ENCODE measurements at places on chromosomes 1 and 21.

DNA sequence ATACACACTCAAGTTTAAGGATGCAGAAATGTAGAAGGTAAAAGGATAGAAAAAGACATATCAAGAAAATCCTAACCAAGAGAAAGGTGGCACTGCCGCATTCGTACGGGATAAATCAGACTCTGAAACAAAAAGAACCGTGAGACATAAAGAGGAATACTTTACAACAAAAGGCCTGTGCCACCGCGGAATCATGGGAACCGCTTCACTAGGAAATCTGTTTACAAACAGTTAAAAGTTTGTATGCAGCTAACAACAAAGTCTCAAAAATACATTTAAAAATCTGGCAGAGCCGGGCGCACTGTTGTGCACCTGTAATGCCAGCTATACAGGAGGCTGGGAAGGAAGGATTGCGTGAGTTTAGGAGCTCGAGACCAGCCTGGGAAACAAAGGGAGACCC lies 8.1 kb downstream of the WRAP73 start:
- DNase-seq = no peak

GRCh38 chr1:49630156-49630555 lies 393.6 kb downstream of the AGBL4 start:
- no peak for DNase-seq

DNA sequence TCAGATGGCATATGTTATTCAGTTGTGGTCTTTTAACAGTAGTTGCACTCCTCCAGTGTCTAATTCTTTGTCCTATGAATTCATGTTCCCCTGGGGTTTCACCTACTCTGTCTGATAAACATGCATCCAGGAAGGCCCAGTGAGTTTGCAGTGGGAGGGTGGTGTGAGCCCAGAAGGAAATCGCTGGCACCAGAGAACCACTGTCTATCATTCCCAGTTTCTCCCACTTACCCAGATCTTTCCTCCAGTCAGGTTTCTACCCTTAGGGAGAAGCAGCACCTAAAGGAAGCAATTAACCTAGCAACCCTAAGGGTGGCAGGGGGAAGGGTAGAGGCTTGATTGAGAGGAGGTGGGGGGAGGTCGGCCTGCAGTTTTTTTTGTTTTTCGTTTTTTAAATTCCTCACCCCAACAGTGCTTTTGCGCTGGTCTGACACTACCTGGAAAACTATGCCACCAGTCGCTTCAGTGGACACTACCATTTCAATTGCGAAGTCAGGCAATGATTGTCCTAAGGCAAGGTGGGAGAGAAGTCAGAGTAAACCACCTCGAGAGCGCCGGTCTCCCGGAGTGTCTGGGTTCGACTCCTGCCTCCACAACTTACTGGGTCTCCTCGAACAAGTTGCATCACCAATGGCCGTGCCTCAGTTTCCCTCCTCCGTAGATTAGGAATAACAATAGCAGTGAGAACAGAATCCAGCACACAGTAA lies 766 bp upstream of the SLC44A3 start:
- no peak for DNase-seq

- no peak for DNase-seq
Measured at GRCh38 chr1:31755197-31755611, 8.9 kb downstream of the ADGRB2 start.

DNA sequence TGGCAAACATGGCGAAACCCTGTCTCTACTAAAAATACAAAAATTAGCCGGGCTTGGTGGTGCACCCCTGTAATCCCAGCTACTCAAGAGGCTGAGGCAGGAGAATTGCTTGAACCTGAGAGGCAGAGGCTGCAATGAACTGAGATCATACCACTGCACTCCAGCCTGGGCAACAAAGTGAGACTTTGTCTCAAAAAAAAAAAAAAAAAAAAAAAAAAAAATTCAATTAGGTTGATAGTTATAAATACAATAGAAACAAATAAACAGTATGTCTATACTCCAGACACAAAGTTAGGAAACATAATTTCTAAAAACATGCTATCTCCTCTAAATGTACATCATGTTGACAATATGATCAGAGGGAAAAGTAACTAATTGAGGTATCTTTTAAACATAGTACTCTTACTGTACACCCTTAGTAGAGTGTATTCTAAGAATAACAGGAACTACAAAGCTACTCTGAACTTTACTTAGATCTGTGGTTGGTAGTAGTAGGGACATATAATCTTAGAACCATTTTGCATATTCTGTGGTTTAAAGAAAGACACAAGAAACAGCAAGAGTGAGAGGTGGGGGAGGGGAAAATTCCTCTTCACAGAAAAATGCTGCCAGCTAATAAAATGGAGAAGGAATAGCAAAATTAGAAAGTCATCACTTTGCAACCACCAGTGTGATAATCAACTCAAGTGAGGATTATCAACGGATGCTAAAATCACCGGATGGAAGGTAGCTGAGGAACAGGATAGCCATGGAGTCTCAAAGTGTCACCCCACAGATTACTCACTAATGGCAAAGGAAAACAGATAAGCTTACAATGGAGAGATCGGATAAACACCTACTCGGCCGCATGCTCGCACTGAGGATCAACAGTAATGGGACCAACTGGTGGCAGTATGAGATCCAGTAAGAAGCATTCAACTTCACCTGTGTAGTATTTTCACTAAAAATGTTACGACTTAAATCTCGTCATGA lies 35.0 kb downstream of the MTOR start:
- DNase-seq = no peak

GRCh38 chr1:8866173-8866791 lies 12.2 kb downstream of the ENO1 start:
- no peak for DNase-seq

DNA sequence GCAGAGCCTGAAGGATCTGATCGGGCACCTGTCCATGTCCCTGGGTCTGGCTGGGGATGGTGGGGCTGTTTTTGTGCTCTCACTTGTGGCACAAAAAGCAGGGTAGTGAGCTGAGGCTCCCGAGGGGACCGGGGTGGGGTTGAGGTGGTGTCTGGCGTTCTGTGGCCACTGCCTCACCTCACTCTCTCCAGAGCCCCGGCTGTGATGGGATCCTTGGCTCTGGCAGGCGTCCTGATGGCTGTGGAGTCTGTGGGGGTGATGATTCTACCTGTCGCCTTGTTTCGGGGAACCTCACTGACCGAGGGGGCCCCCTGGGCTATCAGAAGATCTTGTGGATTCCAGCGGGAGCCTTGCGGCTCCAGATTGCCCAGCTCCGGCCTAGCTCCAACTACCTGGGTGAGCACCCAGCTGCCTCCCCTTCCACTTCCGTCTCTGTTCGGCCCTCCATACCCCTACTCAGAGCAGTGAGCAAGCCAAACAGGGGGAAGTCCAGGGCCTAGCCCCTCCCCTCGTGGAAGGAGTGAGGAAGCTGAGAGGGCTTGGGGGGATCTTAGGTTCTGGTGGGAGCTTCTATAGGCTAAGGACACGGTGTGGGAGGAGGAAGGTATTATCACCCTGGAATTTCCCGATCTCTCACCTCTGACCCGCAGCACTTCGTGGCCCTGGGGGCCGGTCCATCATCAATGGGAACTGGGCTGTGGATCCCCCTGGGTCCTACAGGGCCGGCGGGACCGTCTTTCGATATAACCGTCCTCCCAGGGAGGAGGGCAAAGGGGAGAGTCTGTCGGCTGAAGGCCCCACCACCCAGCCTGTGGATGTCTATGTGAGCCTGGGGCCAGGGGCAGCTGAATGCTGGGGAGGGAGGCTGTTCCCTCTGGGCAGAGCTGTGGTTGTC lies 7.0 kb downstream of the ADAMTSL4 start:
- no peak for DNase-seq

- no peak for DNase-seq
Measured at GRCh38 chr21:26939601-26940111, 27.2 kb downstream of the ADAMTS5 start.

- DNase-seq = no peak
Measured at GRCh38 chr1:66752000-66752592, at the start of gene DYNLT5. TSS of gene DYNLT5 (plus strand) at chr1:66752459. CDS start at chr1:66754659, 2,200 bp downstream.

- no peak for DNase-seq
Measured at GRCh38 chr21:31682620-31683019, 23.1 kb downstream of the SOD1 start.

GRCh38 chr1:190226006-190226405 lies 251.7 kb downstream of the BRINP3 start:
- no peak for DNase-seq

GRCh38 chr1:69940816-69941215 lies 264.6 kb downstream of the LRRC40 start:
- DNase-seq = no peak

DNA sequence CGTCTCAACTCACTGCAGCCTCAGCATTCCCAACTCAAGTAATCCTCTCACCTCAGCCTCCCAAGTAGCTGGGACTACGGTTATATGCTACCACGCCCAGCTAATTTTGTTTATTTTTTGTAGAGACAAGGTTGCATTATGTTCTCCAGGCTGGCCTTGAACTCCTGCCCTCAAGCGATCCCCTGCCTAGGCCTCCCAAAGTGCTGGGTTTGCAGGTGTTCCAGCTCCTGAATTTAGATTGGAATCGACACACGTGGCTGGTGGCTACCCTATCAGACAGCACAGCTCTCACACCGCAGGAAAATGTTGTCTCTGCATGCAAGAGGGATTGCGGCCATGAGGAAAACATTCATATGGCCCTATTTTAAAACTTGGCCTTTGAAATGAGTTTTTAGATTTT lies 76.7 kb upstream of the GALNT2 start:
- DNase-seq = no peak

DNA sequence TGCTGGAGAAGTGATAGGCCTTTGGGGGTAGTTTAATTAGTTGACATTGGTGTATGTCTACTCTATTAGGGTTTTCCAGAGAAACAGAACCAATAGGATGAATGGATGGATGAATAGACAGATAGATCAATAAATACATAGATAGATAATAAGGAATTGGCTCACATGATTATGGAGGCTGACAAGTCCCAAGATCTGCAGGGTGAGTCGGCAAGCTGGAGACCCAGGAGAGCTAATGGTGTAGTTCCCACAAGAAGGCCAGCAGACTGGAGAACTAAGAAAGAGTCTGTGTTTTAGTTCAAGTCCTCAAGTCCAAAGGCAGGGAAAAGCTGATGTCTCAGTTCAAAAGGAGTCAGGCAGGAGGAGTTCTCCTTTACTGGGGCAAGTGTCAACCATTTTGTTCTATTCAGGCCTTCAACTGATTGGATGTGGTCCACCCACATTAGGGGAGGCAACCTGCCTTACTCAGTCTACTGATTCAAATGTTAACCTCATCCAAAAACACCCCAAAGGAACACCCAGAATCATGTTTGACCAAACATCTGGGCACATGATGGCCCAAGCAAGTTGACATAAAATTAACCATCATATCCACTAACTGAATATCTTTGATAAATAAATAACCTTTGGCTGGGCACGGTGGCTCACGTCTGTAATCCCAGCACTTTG lies 4.5 kb upstream of the SDE2 start:
- no peak for DNase-seq

DNA sequence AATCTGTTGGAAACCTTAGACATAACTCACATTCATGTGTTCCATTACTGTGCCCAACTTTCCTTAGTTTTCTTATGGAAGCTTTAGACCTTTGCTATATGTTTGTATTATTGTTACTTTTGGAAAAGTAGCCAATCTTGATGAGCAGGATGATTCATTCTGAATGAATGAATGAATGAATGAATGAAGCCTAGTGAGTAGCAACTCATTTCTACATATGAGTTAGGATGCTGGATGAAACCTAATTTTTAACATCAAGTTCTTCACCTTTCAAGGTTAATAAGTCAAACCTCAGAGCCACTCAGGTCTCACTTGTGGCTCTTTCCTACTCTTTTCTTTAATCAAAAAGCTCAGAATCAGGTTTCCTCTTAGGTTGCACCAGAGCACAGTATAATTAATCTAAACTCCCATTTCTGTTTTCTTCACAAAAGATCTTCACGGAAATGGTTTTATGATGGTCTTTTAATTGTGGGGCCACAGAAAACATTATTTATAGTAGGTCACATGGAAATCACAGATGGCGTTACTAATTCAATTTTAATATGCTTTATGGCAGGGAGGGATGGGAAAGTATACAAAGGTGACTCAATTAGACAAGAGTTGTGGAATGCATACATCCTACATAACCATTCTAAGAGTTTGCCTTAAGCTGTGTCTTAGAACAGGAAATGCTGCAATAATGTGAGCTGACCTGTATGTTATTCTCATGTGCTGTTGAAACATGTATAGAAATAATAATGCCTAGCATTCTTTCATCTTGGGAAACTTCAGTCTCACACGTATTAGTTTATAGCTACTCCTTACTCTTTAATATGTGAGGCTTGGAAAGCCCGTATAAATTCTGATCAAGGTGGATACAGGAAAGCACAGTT lies 4.5 kb upstream of the DDX59 start:
- no peak for DNase-seq

DNA sequence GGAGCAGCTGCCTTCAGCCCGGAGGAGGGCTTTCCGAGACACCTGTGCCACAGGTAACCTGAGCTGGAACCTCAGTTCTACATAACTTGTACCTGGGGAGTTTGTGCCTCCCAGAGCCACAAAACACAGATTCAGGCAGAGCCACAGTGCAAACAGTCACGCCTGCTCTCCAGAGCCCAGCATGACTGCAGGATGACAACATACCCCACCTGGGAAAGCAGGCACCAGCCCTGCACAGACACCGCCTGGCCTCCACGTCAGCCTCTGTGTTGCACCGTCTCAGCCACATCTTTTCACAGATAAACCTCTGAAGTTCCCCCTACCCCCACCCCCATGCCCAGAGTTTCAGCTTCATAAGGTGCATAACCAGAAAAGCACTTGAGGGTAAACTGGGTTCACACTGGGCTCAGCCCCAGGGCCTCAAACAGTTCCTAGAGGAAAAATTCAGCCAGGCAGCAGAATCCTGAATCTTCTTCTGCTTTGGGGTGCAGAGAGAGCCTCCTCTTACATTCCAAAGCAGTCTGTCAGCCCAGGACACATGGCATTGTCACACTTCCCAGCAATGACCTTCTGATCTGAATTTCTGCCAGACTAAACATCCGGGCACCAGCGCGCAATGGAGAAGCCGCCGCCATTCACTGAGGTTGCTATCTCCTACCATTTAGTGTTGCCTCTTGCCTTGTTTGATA lies 229.5 kb downstream of the TOMM20 start:
- no peak for DNase-seq

- no peak for DNase-seq
Measured at GRCh38 chr21:35216996-35217395, 167.9 kb upstream of the RUNX1 start.

DNA sequence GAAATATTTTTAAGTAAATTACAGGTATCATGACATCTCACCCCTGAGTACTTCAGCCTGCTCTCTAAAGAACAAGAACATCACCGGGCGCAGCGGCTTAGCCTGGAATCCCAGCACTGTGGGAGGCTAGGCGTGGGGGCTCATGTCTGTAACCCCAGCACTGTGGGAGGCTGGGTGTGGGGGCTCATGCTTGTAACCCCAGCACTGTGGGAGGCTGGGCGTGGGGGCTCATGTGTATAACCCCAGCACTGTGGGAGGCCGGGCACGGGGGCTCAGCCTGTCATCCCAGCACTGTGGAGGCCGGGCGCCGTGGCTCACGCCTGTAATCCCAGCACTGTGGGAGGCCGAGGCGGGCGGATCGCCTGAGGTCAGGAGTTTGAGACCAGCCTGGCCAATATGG lies 7.7 kb upstream of the CDK11B start:
- DNase-seq = no peak

GRCh38 chr21:26626187-26626586 lies 53.1 kb upstream of the CYYR1 start:
- no peak for DNase-seq

GRCh38 chr21:45202889-45203288 lies 84.8 kb downstream of the POFUT2 start:
- DNase-seq = no peak

All from stimulated activated CD4-positive, alpha-beta T cell treated with anti-CD3 and anti-CD28 coated beads, Interleukin-4, amount 100 ng/mL, for 48 hours (primary cell).